ENCODE measurements at places on chromosomes 5 and 9.

GRCh38 chr5:53826504-53826903, 266.1 kb downstream of the NDUFS4 start:
- DNase-seq = no peak

- DNase-seq = no peak
Observed at GRCh38 chr5:143433670-143434069, 30.2 kb upstream of the NR3C1 start.

- no peak for DNase-seq
Observed at GRCh38 chr5:69048230-69048629, 45.6 kb upstream of the SLC30A5 start.

GRCh38 chr9:132622159-132622558, 39.8 kb downstream of the BARHL1 start:
- DNase-seq = no peak

DNA sequence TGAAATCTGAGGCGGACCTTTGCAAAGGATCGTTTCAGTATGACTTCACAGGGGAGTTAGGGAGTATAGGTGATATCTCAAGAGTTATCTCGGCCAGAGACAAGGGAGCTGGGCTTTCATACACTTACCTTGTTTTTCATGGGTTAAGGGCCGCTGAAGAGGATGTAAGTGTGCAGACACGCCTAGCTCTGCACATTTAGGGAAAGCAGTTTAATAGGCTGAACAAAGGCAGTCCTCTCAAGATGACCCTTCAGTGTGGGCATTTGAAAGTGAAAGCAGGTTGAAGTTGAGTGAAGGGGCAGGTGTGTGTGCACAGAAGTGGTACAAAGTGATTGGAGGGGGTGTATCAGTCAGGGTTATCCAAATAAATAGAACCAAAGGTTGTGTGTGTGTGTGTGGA, 33.1 kb upstream of the PRXL2C start:
- DNase-seq = no peak

DNA sequence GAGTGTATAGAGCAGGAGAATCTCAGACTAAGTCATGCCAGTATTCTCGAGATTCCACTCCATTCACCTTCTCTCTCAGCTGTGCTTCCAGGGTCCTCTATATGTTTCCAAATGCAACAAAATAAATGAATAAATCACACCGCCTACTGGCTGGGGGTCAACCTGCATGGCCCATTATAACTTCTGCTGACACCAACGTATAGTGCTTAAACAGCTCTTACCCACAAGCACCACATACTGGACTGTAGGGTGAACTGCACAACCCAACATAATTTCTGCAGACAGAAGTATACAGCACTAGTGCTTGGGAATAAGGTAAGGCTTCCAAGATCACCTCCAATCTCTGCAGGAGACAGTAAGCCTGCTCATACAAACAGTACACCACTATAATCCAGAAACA, 33.1 kb upstream of the HTR4 start:
- no peak for DNase-seq

GRCh38 chr5:172885597-172886340, 51.7 kb downstream of the ERGIC1 start:
- DNase-seq = no peak

- no peak for DNase-seq
Observed at GRCh38 chr5:109884676-109885075, 194.9 kb downstream of the MAN2A1 start.

GRCh38 chr9:121861501-121862180, 210.2 kb downstream of the DAB2IP start:
- no peak for DNase-seq

- no peak for DNase-seq
Observed at GRCh38 chr9:91243029-91243428, 118.7 kb downstream of the AUH start.

DNA sequence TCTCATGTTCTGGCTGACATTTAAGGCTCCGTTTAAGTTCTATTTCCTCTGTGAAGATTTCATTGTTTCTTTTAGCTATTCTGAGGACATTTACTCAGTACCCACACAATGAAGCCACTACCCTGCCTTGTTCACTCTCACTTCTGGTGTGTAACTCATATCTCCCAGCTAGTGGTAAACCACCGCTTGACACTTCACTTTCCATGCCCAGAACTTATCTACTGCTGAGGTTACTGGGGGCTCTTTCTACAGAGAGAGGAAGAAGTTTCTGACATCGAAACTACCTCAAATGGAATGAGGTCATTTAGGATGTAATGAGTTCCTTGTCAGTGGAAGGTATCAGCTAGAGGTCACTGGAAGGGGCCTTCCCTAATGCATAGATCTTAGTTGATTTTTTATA, 501.5 kb downstream of the DMAC1 start:
- DNase-seq = no peak

GRCh38 chr5:6768590-6769230, 55.5 kb downstream of the TENT4A start:
- DNase-seq = no peak

DNA sequence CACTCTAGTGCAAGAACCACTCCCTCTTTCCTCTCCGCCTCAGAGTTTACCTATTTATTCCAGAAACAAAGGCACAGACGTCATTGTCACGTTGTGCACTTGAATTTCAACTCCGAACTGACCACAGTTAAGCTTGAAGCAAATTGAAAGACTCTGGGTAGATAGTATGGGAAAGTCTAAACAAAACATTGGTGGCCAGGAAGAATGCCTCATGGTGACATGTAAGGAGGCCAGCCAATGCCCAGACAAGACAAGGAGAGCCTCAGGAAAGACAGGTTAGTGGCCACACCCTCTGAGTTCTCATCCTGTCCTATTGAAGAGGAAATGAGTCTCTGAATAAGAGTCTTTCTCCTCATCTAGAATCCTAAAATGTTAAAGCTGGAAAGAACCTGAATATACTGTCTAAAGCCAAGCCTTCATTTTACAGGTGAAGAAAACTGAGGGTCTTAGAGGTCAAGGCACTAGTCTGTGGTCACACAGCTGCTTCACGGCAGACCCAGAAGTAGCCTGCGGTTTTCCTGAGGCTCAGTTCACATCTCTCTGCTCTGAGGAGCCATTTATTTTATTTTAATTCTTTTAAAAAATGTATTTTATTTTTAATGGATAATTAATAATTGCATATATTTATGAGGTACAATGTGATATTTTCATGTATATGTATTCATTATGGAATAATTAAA, 30.2 kb downstream of the ZFAND5 start:
- no peak for DNase-seq

GRCh38 chr5:35003018-35003957, 44.5 kb downstream of the AGXT2 start:
- DNase-seq = no peak

DNA sequence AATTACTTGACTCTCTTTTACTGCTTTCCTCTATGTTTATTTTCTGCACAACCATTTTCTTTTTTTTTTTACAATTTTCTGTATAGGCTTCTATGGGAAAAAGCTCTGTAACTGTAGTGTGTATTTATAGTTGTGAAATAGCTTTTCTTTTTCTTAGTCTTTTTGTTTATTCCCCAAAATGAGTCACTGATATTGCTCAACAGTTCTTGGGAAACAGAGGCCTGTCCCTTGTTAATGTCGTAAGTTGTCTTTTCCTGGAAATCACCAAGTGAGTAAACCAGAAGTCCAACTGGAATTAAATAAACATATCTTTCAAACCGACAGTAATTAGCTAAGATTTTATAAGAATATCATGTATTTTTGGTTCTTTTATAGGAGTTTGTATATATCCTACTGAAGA, 325.1 kb upstream of the PRR16 start:
- peak; percentile 78 for DNase-seq

GRCh38 chr5:89981021-89981420, 428.5 kb downstream of the CETN3 start:
- no peak for DNase-seq

DNA sequence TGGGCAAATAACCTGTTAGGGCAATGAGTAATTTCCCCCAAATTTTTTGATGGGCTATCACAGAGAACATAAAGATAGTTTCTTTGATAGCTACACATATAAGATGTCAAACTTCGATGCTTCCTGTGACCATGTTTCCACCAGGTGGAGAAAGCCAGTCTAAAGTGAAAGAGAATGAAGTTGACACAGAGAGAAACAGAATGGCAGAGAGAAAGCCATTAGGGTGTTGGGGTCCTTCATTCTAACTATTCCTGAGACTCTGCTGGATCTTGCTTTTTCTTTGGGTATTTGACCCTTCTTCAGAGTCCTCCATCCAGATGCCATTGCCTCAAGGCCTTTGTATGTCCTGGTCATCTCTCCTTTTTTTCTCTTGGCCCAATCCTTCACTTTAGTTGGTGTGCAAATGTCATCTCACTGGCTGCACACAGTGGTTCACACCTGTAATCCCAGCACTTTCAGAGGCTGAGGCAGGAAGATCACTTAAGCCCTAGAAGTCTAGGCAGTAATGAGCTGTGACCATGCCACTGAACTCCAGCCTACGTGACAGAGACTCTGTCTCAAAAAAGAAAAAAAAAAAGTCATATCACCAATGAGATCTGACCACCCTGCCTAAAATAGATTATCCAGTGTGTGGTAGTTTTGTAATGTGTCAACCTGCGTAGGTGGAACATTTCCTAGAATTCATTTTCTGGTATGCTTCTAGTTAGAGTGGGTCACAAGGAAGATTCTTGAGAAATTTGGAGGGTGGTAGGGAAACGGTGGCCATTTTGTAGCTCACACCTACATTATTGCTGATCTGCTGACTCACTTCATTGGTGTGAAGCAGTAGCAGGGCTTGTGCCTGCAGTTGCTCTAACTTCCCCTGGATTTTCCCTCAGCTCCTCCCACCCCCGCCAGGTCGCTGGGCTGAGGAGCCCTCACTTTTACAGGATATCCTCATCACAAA, 20.8 kb upstream of the KIF2A start:
- DNase-seq = no peak

GRCh38 chr5:27458287-27458686, 419.9 kb upstream of the CDH9 start:
- DNase-seq = no peak

DNA sequence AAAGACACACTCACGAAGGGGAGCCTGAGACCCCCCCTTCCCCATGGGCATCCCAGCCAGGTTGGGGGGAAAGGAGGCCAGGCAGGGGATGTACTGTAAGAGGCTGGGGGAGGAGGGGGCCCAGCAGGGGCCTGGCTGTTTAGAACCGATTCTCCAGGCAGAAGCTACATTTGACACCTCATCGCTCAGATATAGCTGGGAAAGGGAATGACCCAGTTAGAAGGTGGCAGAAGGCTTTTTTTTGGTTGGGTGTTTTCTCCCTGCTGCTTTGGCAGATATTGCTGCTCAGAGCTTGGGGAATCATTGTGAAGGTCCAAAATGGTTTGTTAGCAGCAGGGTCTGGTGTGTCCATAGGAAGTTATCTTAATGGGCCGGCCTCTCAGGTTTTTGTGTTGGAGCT, 6.0 kb downstream of the CDX1 start:
- DNase-seq = no peak

- DNase-seq = no peak
Observed at GRCh38 chr9:127723013-127723412, 7.1 kb downstream of the TTC16 start.

- peak; percentile 76 for DNase-seq
Observed at GRCh38 chr5:142486581-142486980, 161.8 kb upstream of the SPRY4 start.

DNA sequence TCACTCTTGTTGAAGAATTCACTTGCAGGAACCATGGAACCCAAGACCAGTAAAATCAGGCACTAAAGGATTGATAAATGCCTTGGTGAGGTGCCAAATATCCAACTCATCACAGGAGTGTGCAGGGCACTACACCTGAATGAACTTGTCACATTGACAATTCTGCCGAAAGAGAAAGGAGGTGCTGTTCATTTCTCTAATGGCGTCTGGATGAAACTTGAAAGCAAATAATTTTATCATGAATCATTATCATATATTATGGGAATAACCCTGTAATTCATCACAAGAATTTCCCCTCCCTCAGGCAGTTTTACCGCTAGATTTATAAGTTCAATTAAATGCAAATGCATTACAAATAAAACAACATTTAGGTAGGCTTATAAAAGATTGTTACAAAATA, 360.0 kb downstream of the GLIS3 start:
- DNase-seq = no peak

DNA sequence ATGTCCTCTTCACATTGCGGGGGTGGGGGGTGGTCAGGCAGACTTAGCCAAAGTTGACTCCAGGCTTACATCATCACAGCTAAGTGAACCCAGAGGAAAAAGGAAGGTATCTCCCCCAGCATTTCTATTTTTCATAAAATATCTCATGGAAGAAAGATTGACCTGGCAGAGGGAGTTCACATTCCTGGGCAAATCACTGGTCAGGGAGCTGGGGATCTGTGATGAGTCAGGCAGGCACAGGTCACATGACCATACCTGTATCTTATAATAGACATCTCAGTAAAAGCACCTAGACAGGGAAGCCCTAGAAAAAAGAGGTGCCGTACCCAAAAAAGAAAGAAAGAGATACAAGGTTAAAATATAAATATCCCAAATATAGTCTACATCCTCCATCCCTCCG, 57.3 kb upstream of the WWC1 start:
- DNase-seq = peak; percentile 67

GRCh38 chr9:37386988-37387387, 35.5 kb upstream of the GRHPR start:
- DNase-seq = no peak

- DNase-seq = peak; percentile 56
Observed at GRCh38 chr5:96141749-96142148, 180.1 kb upstream of the ELL2 start.

DNA sequence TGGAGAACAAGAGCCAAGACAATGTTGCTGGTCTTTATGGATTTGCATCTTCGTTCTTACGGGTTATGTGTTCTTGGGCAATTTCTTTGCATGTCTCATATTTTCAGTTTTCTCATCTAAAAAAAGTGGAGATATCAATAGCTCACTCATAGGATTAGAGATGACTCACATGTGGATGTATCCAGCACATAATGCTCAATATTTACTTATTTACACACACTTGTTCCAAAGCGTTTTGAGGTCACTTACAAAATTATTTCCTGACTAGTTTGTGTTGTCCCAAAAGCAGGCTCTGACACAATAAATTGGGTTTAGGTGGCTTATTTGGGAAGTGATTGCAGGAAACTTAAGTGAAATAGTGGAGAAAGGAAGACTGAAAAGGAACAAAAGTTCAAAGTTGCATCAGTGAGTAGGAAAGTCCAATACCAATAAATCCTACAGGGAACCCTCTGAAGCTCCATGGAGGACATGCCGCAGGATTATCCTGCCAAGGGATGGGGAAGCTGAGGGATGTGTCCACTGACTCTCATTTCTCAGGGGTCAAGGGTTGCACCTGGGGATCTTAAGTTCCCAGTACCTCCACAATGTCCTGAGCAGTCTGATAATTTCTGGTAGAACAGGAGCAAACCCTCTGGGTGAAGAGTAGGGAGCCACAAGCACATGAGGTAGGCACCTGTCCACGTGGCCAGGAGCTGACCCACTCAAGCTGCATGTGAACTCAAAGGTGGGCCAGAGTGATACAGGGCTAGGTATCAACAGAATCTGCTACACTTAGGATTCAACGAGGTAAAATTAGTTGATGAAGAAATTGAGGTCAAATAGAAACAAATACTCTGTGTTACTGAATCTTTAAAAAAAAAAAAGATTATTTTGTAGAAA, 37.4 kb upstream of the SLC44A1 start:
- DNase-seq = no peak

GRCh38 chr5:172719211-172719610, 51.8 kb downstream of the DUSP1 start:
- DNase-seq = no peak

Measured in NCI-H226 (cell line).